Activated naive CD8-positive, alpha-beta T cell treated with anti-CD3 and anti-CD28 coated beads, Interleukin-2, amount 50 U/mL, for 24 hours (primary cell): ENCODE measurements at places on chromosomes 1 and 21.

GRCh38 chr21:38765056-38765455 is 40.7 kb upstream of the ETS2 start:
- no peak for DNase-seq

- no peak for DNase-seq
Observed at GRCh38 chr1:228372183-228373003, 34.2 kb downstream of the TRIM11 start.

- no peak for DNase-seq
Observed at GRCh38 chr1:52590266-52590665, 11.9 kb upstream of the GPX7 start.

DNA sequence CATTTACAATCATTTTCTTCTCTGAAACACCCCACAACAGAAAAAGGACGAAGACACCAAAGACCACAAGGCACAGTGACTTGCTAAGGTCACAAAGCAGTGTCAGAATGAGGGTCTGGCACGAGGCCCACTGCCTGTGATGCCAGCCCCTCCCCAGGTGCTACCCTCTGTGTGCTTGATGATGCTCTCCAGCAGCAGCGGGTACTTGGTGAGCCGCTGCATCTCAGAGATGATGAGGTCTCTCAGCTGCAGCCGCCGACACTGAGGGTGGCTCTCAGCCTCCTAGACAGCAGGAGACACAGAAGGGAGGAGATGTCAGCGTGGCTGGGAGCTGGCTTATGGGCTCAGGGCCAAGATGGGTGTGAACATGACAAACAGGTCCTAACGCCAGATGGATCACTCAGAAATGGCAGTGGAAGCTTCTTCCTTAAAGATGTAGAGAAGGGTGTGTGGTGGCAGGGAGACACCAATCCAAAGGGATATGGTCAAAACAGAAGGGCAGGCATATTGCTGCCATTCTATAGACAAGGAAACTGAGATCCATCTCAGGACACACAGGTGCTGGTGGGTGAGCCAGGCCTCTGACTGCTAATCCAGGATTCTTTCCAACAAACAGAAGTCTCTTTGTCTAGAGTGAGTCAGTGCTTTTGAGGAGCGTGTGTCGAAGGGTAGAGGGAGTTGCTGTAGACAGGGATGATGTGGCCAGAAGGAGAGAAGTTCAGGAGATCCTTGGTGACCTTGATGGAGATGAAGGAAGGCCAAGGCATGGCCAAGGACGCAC is 25.6 kb downstream of the LRRC71 start:
- DNase-seq, result no peak

DNA sequence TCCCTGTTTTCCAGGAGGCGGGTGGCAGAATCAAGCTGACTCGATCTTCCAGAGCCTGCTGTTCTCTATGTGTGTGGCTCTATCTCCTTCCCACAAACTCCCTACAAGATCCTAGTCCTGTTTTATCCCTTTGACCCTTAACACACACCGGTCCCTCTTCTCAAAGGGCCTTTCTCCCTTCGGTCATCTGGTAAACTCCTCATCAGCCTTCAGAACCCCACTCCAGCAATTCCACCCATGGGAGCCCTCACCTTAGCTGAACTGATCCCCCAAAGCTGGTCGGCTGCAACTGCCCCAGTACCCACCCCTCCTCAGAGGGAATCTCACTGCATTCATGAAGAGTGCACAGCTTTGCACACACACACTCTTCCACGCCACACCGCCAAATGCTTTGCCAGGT is 184.9 kb downstream of the IGSF21 start:
- DNase-seq, result no peak
